ENCODE measurements at places on chromosomes 7 and 10.
A peak's percentile ranks its signal among the peaks of the same experiment; 100 is the strongest.

DNA sequence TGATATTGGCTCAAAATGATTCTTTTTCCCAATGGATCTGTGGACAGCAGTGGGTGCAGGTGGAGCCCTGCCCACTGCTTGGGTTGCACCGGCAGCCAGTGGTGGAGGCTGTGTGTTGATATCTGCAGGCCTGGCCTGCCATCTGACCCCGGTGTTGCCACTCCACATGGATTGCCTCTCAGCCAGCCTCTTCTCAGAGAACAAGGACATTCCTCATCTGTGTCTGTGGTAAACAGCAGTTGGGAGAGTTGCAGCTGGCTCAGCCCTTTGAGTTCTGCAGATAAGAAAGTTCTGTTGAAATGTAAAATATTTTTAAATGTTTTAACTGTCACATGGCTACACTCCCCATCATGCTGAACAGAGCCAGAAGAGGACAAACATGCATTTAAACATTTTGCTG, 374.9 kb upstream of the CELF2 start:
- DNase-seq, result no peak

GRCh38 chr7:100021297-100021696, 5.9 kb downstream of the ZKSCAN1 start:
- no peak for DNase-seq

DNA sequence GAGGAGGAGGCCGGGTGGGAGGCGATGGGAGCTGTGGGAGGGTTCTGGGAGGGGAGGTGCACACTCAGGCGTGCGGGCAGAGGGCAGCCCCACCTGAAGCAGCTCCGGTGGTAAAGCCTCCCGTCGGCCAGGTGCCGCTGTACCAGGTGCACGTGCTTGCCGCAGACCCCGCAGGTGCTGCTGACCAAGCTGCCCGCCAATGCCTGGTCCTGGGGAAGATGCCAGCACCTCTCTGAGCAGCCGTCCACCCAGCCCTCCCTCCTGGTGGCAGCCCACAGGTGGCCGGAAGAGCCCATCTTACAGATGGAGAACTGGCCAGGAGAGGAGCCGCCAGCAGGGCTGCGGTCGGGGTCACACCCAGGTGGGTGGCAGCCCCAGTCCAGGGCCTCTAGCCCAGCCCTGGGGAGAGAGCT, 12.6 kb downstream of the MICALL2 start:
- no peak for DNase-seq

- DNase-seq, result no peak
Observed at GRCh38 chr7:28016297-28016696, 164.3 kb downstream of the JAZF1 start.

- DNase-seq, result peak; percentile 14
Observed at GRCh38 chr7:137656227-137656849, 190.4 kb downstream of the DGKI start.

- DNase-seq, result no peak
Observed at GRCh38 chr10:110824660-110825059, 47.1 kb upstream of the PDCD4 start.

DNA sequence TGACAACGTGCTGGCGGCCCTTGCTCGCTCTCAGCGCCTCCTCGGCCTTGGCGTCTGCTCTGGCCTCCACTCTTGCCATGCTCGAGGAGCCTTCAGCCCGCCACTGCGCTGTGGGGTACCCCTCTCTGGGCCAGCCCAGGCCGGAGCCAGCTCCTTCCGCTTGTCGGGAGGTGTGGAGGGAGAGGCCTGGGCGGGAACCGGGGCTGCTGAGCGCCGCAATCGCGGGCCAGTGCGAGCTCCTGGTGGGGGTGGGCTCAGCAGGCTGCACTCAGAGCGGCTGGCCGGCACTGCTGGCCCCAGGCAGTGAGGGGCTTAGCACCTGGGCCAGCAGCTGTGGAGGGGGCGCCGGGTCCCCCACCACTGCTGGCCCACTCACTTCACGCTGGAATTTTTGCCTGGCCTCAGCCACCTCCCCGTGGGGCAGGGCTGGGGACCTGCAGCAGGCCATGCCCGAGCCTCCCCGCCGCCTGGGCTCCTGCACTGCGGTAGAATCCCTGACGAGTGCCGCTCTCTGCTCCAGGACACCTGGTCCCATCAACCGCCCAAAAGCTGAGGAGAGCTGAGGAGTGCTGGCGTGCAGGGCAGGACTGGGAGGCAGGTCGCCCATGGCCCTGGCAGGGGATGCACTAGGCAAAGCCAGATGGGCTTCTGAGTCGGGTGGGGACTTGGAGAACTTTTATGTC, 372.2 kb upstream of the NRG3 start:
- DNase-seq, result no peak

DNA sequence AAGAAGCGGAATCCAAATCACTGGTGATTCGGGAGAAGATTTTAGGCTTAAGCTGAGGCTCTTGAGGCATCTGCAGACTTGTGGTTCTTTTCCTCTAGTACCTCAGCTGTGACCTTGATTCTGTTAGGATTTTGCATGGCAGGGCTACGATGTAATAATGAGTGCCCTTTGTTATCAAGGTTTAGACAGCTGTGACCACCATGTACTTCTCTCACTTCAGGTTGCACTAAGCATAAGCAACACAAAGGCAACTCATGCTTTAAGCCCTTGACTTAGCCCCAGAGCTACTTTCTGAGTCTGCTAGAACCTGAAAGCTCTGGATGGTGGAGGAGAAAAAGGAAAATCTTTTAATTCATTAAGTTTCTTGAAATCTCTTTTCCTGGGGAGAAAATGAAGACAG, 1052.3 kb upstream of the PHF14 start:
- DNase-seq, result no peak
